ENCODE measurements at places on chromosomes 6 and 20.
A peak's percentile ranks its signal among the peaks of the same experiment; 100 is the strongest.

DNA sequence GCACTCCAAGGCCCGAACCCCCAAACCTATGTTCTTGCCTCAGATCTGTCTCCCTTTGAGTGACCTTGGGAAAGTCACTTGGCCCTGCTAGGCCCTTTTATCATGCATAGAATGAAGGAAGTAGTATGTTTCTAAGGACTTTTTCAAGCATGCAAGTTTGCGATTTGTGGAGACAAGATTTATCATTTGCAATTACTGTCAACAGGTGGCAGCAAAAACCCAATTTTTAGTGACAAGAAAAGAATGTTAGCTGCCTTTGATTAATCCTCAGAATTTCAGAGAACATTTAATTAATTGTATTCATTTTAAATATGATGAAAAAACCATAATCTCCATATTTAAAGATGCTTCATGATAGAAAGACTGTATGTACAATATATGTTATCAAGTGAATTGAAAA lies 28.3 kb upstream of the PREP start:
- peak; percentile 69 for DNase-seq

DNA sequence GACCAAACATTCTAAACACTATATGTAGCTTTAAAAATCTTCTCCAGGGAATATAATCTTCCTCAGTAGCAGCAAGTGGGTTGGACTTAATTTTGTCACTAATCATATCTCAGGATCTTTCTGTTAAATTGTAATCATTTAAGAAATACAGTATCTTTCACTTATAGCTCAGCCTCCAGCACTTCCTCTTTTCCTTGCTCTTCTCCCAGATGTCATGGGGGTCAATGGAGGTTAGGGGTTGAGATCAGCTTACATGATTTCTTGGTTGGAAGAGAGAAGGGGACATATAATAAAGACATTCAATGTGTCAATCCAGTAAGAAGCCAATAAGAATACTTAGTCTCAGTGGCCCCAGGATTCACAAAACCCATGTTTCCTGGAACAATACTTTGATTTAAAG lies 15.7 kb upstream of the REPS1 start:
- no peak for DNase-seq

GRCh38 chr6:69790629-69791028 lies 6.2 kb downstream of the LMBRD1 start:
- DNase-seq = no peak

GRCh38 chr6:111124406-111124805 lies 37.1 kb downstream of the SLC16A10 start:
- no peak for DNase-seq

GRCh38 chr20:5402903-5403531 lies 86.3 kb upstream of the PROKR2 start:
- peak; percentile 51 for DNase-seq

DNA sequence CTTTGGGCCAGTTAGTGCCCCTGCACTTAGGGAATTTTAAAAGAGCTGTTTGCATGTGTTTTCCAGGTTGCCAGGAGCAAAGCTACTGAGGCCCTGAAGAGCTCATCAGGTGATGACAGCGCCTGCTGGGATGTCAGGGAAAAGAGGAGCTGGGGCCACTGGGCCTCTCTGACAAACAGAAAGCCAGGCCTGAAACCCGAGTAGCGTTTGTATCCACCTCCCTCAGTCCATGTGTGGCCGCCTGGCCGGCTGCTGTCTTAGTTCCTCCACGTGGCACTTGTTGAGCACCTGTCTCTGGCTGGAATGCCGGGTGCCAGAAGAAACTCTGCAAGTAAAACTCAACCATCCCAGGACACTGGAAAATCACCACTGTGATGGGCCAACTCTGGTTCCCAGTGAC lies 601.2 kb downstream of the CDH26 start:
- DNase-seq = no peak

DNA sequence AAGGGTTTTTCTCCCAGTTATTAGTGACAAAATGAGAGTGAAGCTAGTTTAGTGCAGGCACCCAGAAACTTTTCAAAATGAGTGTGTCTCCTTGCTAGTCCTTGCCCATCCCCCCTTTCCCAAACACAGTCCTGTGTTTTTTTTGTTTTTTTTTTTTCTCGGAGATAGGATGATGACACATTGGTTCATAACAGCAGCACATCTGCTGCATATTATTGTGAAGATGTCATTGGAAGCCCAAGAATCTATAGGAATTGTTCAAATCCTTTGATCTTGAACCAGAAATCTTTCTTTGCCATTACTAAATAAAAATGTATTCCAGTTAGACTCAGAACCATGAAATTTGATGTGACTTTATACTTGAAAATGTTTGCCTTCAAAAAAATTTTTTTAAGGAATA lies 162.4 kb downstream of the FRK start:
- DNase-seq = no peak

DNA sequence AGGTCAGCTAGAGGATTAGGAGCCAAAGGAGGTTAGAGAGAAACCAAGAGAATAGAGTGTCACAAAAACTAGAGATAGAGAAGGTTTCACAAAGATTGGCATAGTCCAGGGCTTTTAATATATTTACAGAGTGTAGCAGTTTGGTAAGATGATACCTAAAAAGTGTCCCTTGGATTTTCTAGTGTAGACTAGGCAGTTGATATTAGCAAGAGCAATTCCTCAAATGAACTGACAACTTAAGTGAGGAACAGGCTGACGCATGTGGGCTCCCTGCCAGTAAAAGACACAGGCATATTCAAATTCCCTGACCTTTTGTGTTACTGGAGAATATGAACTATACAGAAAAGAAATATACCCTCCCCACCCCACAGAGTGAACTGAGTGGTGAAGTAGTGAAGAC lies 40.1 kb downstream of the VTA1 start:
- DNase-seq = no peak
